ENCODE measurements at places on chromosomes 6 and 20.

DNA sequence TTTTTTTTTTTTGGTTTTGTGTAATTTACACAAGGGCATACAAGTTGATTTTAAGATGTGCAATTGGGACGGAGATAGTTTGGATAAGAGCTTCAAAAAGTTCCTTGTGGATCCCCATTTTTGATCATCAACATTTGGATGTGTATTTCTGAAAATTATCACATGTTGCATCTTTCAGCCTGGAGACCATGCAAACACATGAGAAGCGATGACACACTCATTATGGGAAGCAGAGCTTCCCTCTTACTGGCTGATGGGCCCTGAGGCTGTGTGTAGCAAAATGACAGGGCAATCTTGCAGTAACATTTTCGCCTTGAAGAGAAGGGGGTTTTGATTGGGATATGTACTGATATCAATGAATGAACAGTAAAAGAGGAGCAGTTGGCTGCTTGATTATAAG lies 22.0 kb upstream of the RIPK1 start:
- no peak for DNase-seq

DNA sequence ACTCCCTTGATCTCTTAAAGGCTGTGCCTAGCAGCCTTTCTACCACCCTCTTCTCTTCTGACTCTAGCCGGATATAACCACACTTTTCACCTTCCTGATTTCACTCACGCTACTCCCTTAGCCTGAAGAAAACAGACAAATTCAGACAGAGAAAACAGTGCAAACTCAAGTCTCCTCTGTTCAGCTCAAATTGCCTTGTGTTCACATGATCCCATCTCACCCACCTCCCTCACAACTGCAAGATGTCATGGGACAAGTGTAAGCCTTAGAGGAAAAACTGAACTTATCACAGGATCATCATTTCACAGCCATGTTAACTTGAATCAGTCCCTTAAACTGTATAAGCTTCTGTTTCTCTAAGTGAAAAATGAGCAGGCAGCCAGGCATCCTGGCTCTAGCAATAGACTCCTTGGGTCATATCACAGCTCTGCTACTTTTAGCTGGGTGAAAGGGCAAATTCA lies 66.5 kb upstream of the TENT5A start:
- DNase-seq, result no peak

- no peak for DNase-seq
These were observed 13.1 kb upstream of the RNASET2 start for GRCh38 chr6:166969390-166970002.

DNA sequence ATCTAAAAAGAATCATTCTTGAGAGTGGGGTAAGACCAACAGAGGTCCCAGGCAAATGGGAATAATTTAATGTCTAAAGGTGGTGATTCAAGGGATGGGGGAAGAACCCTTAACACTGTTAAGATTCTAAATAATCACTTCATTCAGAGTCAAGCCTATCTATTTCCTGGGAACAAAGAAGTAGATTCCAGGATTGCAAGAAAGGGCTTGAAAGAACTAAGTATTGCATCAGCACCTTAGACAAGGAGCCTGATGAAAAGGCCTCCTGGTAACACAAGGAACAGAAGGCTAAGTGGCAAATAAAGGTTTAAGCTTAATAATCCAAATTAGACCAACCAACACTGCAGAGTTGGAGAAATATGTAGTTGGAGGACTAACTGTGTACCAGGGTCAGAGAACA lies 620.7 kb upstream of the BTBD3 start:
- no peak for DNase-seq

- DNase-seq, result no peak
These were observed 79.1 kb downstream of the EYA2 start for GRCh38 chr20:46973766-46974165.

Data from lower lobe of right lung (tissue), 2 donors.